ENCODE measurements at places on chromosomes 12 and 14.
A peak's percentile ranks its signal among the peaks of the same experiment; 100 is the strongest.

GRCh38 chr12:98244136-98244535 lies 271.3 kb upstream of the TMPO start:
- DNase-seq, result no peak

DNA sequence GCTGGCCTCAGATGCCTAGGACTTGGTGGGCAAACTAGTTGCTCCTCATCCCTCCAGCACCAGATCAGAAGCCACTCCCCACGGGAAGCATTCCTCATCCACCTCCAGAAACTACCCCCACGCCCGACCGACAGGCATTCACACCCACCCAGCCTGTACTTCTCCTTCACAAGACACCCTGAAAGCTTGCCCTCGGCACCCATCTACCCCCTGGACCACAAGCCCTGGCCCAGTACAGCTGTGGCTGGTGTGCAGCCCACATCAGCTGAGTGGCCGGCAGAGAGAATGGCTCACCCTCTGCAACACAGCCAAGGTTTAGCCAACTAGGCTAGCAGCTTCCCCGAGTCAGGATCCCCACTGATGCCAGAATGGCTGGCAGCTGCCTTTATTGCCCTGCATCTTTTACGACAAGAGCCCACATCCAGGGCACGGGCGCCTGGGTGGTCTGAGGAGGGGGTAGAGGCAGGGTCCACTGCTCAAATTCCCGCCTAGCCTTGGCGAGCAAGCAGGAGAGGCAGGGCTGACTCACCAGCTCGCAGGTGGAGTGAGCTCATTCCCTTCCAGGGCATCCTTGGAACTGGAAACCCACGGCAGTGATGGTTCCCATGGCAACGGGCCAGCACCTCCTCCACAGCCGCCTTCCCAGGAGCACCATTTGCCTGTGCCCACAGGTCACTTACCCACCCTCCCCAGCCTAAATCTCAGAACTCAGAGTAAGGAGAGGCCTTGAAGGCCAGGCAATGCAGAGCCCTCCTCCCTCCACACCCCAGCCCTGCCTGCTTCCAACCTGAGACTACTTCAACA lies 17.1 kb downstream of the ACTN1 start:
- DNase-seq, result no peak

DNA sequence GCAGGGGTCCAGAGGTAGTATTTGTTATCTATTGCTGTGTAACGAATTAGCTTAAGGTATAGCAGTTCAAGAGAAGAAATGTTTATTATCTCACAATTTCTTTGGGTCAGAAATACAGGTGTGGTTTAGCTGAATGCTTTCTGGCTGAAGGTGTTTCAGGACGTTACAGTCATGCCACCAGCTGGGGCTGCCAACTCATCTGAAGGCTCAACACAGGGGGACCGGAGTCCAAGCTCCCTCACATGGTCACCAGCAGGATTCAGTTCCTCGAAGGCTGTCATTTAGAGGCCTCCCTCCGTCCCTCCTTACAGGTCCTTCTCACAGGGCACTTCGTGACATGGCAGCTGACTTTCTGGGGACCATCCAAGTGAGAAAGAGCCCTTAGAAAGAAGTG lies 37.5 kb upstream of the SINHCAF start:
- DNase-seq, result no peak

GRCh38 chr14:38409071-38409705 lies 153.3 kb upstream of the CLEC14A start:
- no peak for DNase-seq

GRCh38 chr12:39188689-39189088 lies 254.2 kb downstream of the KIF21A start:
- no peak for DNase-seq

GRCh38 chr12:115946867-115947695 lies 330.4 kb downstream of the MED13L start:
- DNase-seq, result peak; percentile 72

DNA sequence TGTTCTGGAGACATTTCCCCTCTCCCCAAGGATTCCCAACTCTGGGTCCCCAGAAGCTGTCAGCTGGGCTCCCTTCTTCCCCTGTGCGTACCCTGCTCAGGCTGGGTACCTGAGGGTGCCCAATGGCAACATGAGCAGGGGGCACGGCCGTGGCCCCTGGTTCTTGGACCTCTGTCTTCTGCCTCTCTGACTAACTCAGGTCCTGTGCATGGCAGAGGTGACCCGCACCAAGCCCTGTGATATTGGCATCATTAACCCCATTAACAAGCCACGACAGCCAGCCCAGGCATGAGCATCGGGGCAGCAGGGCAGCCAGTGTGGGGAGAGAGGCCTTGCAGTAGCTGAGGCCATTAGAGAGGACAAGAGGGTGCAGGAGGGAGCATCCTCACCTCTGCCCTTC lies 28.4 kb downstream of the RTL1 start:
- DNase-seq, result no peak

GRCh38 chr14:101730626-101731186 lies 30.8 kb upstream of the PPP2R5C start:
- no peak for DNase-seq

GRCh38 chr12:26121323-26122060 lies 3.3 kb downstream of the BHLHE41 start:
- DNase-seq, result peak; percentile 81

DNA sequence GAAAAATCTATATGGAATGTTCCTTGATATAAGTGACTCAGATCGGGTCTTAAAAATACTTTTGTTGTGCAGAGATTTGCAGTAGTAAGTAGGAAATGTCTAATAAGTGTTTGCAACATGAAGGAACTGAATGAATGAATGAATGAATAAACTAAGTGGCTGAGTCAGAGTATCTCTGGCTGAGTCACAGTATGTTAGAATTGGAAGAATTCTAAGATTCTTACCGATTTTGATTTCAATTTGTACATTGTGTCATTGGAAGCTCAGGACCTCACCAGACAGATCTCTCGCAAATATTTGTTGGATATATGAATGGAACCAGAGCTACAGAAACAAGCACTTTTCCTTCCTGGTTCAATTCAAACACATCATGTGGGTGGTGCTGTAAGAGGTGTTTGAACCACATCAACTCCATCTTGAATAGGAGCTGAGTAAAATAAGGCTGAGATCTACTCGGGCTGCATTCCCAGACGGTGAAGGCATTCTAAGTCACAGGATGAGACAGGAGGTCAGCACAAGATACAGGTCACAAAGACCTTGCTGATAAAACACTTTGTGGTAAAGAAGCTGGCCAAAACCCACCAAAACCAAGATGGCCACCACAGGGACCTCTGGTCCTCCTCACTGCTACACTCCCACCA lies 123.9 kb upstream of the FOXN3 start:
- peak; percentile 39 for DNase-seq

GRCh38 chr14:32588448-32589320 lies 259.6 kb downstream of the AKAP6 start:
- no peak for DNase-seq

- DNase-seq, result no peak
These were observed 612.4 kb downstream of the NRXN3 start for GRCh38 chr14:78782551-78782950.

GRCh38 chr12:93684716-93685115 lies 7.5 kb downstream of the CRADD start:
- peak; percentile 57 for DNase-seq

Measured in esophagus muscularis mucosa (tissue), 4 donors.